Stimulated activated CD8-positive, alpha-beta memory T cell treated with anti-CD3 and anti-CD28 coated beads, Interleukin-12 subunit alpha, Interleukin-12 subunit beta, amount 100 ng/mL, for 4 hours (primary cell): ENCODE measurements at places on chromosomes 7 and 10.

- no peak for DNase-seq
These were observed 270.4 kb downstream of the HGF start for GRCh38 chr7:81499262-81500116.

GRCh38 chr7:16350634-16351033 lies 70.7 kb downstream of the CRPPA start:
- DNase-seq, result no peak

DNA sequence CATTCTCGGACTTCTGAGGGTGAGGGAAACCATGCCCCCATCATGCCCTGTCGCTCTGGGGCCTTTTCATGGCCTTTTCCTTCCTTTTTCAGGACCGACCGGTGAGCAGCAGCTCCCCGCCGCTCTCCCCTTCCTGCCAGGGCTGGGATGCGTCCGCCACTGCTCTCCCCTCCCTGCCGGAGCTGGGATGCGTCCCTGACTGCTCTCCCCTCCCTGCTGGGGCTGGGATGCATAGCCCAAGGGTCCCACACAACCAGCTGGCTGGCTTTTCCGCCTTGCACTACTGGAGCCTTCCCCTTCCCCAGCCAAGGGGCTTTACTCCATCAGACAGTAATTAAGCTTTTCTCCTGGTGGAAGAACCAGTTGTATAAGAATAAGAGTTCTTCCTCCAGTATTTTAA lies 129.7 kb upstream of the COBL start:
- no peak for DNase-seq

GRCh38 chr7:155804431-155804831 lies 7.8 kb downstream of the SHH start:
- no peak for DNase-seq

- no peak for DNase-seq
These were observed 196.6 kb upstream of the PLPP4 start for GRCh38 chr10:120260456-120260855.
